GM12865 (cell line): ENCODE measurements at places on chromosomes 2 and 18.

DNA sequence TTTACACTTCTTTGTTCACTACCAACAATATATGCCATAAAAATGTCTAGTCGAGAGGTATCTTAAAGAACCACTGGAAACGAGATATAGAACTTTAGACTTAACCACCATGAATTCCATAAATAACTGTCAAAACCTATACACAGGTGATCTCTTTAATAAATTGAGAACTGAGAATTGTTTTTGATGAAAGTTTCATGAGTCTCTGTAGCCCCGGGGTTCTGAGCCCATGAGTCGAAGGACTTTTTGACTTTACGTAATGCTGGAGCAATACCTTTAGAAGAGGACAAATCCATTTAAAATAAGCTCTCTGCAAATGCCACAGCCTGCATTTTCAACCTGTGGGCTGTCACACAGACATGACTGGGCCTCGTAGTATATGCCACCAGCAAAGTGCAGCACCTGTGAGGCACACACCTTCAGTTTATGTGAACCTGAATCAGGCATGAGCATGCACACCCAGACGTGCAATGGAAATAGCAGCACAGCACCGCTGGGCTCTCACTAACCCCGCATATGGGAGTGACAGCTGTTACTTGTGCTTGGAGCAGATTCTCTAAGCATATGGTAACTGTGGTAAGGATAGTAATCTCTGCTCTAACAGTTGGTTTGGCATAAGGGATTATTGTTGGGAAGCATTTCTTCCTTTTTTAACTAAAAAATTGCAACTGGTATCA is 383.2 kb downstream of the SOCS6 start:
- no peak for DNase-seq

- peak; percentile 7 for DNase-seq
Measured at GRCh38 chr2:212626371-212626918, 87.8 kb upstream of the ERBB4 start.

DNA sequence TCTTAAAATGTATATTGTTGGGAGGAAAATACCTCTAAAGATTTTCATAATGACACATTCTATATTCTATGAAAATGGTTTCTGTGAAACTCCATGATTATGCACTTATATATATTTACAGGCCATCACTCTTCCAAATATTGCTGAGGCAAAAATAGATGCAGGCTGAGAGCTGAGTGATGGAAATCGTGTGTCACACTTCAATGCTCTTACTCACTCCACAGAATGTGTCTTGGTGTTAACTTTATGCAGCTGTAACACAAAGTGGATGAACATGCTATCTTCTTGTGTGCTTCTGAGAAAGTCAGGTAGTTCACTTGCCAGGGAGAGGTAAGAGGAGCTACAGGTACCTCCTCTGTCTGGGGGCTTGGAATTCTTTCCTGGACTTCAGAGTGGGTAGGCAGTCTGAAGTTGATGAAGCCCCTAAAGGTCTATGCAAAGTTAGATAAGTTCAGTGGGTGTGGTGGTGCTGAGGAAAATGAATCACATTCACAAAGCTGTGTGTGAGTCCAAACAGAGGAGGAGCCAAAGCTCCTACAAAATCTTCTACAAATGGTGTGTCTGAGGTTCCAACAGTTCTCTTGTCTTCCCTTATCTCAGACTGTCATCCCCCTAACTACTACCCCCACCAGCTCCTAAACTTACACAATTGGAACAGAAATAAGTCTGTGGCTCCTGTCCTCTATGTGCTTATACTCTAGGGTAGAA is 74.2 kb upstream of the ST6GAL2 start:
- DNase-seq: no peak

- DNase-seq: no peak
Measured at GRCh38 chr18:76258209-76258608, 236.8 kb downstream of the ZNF516 start.

GRCh38 chr2:21422724-21423522 is 299.2 kb downstream of the TDRD15 start:
- DNase-seq: no peak

GRCh38 chr2:28639092-28639691 is 112.4 kb upstream of the PPP1CB start:
- no peak for DNase-seq

DNA sequence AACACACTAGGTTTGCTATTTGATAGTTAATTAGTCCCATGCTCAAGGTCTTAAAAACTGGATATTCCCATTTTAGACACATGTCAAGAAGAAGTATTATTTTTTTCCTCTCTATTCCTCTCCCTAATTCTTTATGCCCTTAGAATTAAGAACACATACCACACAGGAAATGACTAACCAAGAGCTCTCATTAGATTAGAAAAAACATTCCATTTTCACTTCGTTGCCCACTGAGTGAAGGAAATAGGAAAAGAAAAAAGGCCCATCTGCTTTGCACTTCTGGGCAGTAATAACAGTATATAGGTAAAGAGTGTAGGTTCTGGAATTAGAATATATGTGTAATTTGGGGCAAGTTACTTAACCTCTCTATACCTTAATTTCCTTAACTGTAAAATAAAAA is 26.9 kb downstream of the ACADL start:
- no peak for DNase-seq

GRCh38 chr18:77557046-77557587 is 307.5 kb downstream of the GALR1 start:
- DNase-seq: no peak

DNA sequence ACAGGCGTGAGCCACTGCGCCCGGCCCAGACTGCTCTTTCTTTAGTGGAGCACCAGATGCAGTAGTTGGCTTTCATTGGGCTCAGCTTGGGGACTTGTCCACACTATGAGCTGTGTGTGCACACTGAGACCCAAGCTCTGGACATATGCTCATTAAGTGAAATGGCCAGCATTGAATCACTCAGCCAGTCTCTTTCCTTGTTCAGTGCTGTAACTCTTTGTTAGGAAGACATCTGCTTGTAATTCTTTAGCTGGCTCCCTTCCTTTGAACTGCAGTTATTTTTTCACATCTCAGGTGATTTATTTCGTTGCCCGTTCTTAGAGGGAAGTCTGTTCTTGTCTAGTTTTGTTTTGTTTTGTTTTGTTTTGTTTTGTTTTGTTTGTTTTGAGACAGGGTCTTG is 70.5 kb downstream of the CAB39 start:
- DNase-seq: no peak

- no peak for DNase-seq
Measured at GRCh38 chr2:117691595-117691994, 122.9 kb upstream of the DDX18 start.

DNA sequence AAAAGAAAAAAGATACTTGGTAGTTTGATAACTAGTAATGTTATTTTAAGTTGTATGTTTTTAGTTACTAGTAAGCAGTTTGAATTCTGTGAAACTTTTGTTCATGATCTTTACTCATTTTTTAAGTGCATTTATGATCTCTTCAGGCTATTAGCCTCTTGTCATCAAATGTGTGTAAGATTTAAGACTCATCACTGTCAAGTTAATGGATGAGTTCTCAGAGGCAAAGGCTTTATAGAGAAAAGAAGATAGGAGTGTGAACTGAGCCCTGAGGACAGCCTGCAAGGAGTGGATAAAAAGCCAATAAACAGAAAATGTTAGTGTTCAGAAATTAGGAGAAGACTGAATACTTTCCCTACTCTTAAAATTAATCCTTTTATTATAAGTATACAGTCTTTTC is 13.5 kb downstream of the NDUFV2 start:
- DNase-seq: no peak

DNA sequence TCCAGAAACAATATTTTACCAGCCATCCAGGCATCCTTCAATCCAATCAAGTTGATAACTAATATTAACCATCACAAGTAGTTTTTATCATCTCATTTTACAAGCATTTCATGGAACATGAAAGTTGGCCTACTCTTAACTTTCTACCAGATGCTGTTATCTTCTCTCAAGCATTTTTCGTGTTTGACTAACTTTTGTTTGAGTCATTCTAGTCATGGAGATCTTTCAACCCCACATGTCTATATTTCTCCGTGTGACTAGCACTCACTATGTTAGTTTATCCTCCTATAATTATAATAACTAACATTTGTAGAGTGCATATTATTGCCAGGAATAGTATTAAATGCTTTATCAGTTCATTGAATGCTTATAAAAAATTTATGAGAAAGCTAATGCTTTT is 307.0 kb upstream of the CWC22 start:
- DNase-seq: no peak

DNA sequence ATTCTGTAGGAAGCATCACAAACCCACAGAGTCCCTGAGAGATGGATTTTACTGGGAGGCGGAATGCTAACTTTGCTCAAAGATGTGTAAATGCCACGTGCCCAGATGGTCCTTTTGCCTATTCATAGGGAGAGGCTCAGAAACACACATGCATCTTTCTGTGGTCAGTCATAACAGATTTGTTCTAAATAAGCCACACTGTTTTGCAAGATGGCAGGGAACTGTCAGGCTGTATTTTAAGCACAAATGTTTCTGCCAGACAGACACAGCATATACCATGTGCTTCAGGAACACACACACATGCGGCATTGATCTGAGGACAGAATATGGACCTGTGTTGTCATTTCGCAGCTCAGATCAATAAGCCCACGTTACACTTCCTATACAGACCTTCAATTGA is 312.0 kb downstream of the GPD2 start:
- no peak for DNase-seq

GRCh38 chr2:55150834-55151233 is 81.3 kb downstream of the CLHC1 start:
- peak; percentile 59 for DNase-seq
